ENCODE measurements at places on chromosomes 3 and 15. TPM values are rescaled to one million over a fixed set of nuclear protein-coding genes. Genes with fewer than 3 reads are reported as not detected.

LYSMD2 gene
- total RNA-seq, result 2.7 TPM

SLC24A5 gene
- not detected for total RNA-seq

MESP1 gene
- 0.37 TPM for total RNA-seq

HHATL gene
- not detected for total RNA-seq

WNT5A gene
- 39.0 TPM for total RNA-seq

MST1R gene
- total RNA-seq, result 2.0 TPM

GRK7 gene
- not detected for total RNA-seq

SLC9A9 gene
- total RNA-seq, result 9.5 TPM

SCN5A gene
- total RNA-seq, result 0.56 TPM

EFHB gene
- 0.68 TPM for total RNA-seq

LRRIQ4 gene
- total RNA-seq, result 0.06 TPM

TM4SF18 gene
- 2.7 TPM for total RNA-seq

SCN11A gene
- 0.13 TPM for total RNA-seq

EPB42 gene
- not detected for total RNA-seq

GHSR gene
- not detected for total RNA-seq

CHRFAM7A gene
- 2.5 TPM for total RNA-seq
